Stomach (tissue), 19 donors: ENCODE measurements at places on chromosomes 11 and 22. TPM values are rescaled to one million over a fixed set of nuclear protein-coding genes. Genes with fewer than 3 reads are reported as not detected.

The APIP gene
- 35.3 TPM for total RNA-seq

The DNAJB7 gene
- total RNA-seq: not detected

The PEX16 gene
- 9.9 TPM for total RNA-seq

DNA sequence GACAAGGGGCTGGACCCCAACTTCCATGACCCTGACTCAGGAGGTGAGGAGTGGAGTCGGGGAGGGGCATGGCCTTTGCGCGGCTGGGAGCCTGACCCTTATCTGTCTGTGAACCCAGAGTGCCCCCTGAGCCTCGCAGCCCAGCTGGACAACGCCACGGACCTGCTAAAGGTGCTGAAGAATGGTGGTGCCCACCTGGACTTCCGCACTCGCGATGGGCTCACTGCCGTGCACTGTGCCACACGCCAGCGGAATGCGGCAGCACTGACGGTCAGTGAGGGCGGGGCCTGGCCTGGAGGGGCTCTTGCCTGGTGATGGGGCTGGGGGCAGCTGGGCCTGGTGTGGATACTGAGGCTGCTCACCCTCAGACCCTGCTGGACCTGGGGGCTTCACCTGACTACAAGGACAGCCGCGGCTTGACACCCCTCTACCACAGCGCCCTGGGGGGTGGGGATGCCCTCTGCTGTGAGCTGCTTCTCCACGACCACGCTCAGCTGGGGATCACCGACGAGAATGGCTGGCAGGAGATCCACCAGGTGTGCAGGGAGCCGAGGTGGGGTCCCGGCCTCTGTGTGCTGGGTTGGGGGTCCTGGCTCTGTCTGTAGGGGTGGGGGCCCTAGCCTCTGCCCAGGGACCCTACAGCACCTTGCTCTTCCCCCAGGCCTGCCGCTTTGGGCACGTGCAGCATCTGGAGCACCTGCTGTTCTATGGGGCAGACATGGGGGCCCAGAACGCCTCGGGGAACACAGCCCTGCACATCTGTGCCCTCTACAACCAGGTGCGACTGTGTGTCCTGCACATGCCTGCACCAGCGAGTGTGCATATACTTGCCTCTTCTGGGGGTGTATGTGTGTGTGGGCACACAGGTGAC is 6.3 kb downstream of the SHANK3 start:
- no peaks in the 10 kb centered on the region for H3K36me3 ChIP-seq
- H3K4me3 ChIP-seq: no peak overlapping the region
- no peak overlapping the region for H3K27ac ChIP-seq
- DNase-seq: peak; percentile 20
- peaks cover 34% of the 10 kb centered on the region for H3K27me3 ChIP-seq

DNA sequence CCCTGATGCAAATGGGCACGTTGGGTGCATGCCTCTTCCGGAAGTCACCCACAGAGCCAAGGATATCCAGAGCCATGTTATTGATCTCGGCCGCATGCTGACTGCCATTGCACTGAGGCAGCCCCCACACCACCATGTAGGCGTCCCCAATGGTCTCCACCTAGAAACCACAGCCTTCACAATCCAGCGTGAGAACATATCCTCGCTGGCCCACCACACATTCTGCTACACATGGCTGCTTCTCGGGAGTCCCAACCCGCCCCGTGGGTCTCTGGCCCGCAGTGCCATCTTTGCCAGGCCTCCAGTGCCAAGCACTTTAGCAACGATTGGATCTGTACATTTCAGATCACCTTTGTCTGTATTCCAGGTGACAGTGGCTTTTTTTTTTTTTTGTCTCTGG is 26.2 kb upstream of the LRRC32 start:
- no peaks in the 10 kb centered on the region for H3K27me3 ChIP-seq
- DNase-seq: no peak
- H3K27ac ChIP-seq: no peak overlapping the region
- H3K4me1 ChIP-seq: no peaks in the 10 kb centered on the region
- H3K36me3 ChIP-seq: no peaks in the 10 kb centered on the region

DNA sequence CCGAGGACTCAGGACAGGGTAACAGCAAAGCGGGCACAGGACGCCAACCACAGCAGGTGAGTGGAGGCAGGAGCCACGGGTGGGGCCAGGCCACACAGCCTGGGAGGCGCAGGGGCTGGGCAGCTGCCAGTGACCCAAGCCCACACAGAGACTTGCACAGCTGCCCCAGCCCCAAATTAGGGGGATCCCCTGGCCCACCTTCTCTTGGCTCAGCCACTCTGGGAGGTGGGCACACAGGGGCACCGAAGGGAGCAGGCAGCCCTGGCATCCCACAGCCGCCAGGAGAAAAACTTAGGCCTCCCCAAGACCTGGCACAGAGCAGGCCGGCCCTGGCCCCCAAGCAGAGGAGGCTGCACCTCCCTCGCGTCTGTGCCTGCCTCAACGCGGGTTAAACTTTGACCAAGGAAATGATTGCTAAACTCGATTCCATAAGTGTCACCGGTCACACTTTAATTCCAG is at the start of gene SLC22A12:
Gene SLC22A12 (plus strand): TSS at position 458 of the 459 bp plus-strand sequence. CDS start 337 bp downstream, outside the sequence.
- no peaks in the 10 kb centered on the region for H3K36me3 ChIP-seq
- no peak within 1 kb of the TSS for H3K4me3 ChIP-seq
- DNase-seq: no peak
- no peaks in the 10 kb centered on the region for H3K27me3 ChIP-seq
- no peak within 1 kb of the TSS for H3K27ac ChIP-seq
- H3K4me1 ChIP-seq: no peaks in the 10 kb centered on the region
